ENCODE measurements at places on chromosomes 7 and 10.

- no peak for DNase-seq
Measured at GRCh38 chr10:75531571-75532031, 100.2 kb downstream of the LRMDA start.

DNA sequence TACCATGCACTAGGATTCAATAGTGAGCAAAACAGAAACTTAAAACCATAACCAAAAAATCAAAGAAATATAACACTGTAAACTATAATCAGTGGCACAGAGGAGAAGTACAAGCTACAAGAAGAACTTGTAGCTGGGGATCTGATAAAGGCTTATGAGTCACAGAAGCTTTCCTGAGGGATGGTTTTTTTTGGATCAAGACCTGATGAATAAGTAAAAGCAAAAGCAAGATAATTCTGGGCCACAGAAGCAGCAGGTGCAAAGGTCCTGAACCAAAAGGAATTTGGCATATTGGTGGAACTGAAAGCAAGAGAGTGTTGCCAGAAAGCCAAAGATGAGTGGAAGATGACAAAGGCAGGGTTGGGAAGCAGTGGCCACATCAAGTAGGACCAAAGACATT is 37.4 kb upstream of the BET1 start:
- DNase-seq: no peak

- DNase-seq: no peak
Measured at GRCh38 chr7:151120896-151121295, 34.6 kb downstream of the AGAP3 start.

- no peak for DNase-seq
Measured at GRCh38 chr7:134742688-134743350, 36.6 kb upstream of the CALD1 start.

DNA sequence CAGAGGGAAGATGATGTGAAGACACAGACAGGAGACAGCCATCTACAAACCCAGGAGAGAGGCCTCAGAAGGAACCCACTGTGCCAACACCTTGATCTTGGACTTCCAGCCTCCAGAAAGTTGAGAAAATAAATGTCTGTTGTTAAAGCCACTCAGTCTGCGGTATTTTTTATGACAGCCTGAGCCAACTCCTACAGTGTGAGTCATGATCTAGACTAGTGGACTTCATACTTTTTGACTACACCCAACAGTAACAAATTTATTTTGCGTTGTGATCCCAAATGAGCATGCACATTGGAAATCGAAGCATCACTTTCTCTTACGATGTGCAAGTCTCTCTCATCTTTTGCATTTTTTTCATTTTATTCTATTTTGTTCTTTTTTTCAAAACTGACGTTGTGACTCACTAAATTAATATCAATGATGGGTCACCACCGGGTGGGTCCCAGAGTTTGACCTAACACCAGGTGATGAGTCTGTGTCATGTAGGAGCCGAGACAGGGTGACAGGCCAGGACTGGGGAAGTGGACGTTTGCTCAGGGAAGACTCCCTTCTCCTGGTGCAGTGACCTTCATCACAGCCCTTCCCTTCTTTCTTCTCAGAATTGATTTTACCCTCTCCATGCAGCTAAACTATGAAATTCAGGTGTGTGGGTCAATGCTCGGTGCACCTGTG is 28.9 kb downstream of the PHYH start:
- no peak for DNase-seq

GRCh38 chr10:69742928-69743602 is 58.6 kb upstream of the COL13A1 start:
- no peak for DNase-seq

GRCh38 chr7:136136906-136137454 is 159.8 kb upstream of the MTPN start:
- DNase-seq: no peak

- DNase-seq: no peak
Measured at GRCh38 chr7:116805100-116805544, 57.3 kb upstream of the CAPZA2 start.

DNA sequence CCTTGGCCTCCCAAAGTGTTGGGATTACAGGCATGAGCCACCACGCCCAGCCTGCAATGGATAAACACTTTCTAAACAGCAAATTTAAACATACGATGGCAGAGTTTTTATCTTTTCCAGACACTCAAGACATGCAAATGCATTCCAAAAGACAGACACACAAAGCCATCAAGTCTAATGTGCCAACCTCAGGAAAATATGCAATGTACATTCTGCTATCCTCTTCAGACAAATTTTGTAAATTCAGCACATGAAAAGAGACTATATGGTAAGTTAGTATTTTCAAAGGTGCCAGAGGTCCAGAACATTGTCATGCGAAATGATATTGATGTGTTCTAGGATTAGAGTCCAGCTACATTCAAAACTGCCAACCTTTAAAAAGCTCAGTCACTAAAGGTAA is 19.8 kb downstream of the HACD1 start:
- no peak for DNase-seq

DNA sequence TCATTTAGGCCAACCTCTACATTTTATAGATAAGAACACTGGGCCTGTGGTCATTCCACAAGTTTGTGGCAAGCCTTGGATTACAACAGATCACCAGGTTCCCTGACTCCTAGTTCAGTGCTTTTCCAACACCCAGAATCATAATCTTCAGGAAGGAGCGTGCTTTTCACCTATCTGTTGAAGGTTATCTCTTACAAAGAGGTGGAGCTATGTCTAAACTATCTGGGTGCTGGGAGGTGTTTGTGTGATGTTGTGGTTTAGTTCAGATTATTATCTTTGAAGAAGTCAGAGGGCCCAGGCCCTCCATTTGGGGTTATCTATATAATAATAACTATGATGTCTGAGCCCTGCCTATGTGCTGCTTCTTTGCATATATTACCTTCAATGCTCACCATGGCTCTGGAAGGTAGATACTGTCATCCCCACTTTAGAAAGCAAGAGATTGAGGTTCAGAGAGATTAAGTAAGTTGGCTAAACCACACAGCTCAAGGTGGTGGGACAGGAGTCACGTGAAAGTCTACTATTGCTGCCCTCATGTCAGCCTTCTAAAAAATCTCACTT is 24.0 kb downstream of the IL2RA start:
- DNase-seq: no peak

DNA sequence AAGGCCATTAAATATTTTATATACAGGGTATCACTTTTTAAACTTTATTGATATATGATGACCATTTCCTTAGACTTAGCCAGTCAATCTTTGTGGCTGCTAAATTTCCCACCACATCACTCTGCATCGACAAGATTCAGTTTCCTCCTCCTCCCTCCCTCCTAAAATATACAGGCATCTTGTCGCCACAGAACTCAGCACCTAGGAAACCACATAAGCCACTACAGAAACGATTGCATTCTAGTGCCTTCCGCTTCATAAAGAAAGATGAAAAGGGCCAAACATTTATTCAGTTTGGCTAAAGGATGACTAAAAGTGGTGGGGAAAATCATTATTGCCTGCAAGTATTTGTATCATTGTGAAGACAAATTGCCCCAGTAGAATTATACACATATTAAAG is 30.7 kb downstream of the ERCC6 start:
- DNase-seq: no peak

GRCh38 chr10:87504307-87504639 is 420 bp upstream of the MINPP1 start:
- no peak for DNase-seq

DNA sequence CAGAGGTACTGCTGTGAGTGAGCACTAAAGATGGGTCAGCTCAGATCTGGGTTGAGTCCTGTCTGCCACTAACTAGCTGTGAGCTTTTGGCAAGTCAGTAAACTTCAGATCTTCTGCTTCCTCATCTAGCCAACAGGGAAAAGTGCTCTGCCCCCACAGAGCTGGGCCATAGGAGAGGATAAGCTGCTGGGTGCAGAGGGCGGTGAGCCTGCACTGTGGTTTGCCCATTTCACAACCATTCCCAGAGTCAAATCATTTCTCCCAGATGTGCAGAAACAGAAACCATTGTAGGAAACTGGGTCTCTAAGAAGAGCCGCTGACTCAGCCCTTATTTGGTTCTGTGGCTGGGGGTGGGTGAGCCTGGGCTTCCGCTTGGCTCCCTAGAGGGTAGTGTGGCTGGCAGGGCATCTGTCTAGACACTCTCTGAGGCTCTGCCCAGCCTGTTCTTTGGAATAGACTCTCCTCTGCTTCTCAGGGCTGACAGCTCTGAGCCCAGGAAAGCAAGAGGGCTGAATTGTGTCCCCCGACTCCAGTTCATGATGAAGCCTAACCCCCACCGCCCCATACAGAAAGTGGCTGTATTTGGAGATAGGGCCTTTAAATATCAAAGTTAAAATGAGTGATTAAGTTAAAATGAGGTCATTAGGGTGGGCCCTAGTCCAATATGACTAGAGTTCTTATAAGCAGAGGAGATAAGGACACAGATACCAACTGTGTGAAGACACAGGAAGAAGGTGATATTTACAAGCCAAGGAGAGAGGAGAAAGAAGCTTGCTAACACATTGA is 29.5 kb upstream of the ARHGAP22 start:
- DNase-seq: no peak

GRCh38 chr7:155341463-155341983 is 43.8 kb downstream of the INSIG1 start:
- no peak for DNase-seq

- no peak for DNase-seq
Measured at GRCh38 chr7:50599385-50599784, 34.2 kb upstream of the DDC start.

- no peak for DNase-seq
Measured at GRCh38 chr10:77919713-77920108, 6.8 kb downstream of the DLG5 start.

DNA sequence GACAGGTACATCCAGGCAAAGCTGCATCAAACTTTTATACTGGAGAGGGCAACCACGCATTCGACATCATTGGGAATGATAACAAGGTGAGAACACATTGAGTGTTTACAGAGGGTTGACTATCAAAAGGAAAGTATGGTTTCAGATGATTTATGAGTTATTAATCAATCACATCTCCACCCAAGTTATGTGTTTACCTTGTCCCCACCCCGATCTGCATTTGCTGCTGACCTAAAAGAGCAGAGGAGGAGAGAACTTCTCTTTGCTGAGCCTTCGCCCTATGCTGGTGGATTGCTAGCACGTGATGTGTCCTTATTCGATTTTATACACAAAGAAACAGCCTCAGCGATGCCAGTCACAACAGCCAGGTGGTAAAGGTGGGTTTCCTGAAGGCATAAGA is at the start of gene MSMB:
Gene MSMB, minus strand, starts transcription at position 9 of the 400 bp plus-strand sequence. CDS start 32 bp downstream, outside the sequence.
- DNase-seq: no peak

DNA sequence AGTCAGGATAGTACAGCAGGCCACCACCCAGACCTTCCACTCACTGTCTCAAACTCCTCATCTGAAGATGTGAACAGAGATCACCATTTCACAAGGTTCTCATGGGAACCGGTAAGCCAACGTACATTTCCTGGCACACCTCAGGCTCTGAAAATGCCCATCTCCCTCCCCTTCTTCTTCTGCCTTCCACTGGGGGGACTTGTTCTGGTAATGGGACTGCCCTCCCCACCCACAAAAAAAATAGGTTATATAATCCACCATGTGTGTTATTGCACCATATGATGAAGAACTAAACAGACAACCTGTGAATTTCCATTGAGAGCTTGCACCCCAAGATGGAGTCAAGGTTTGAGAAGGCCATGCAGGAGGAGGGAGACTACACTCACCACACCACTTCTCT is 42.1 kb upstream of the IKZF1 start:
- DNase-seq: no peak

GRCh38 chr10:117546020-117546580 is 3.6 kb downstream of the EMX2 start:
- no peak for DNase-seq

- DNase-seq: no peak
Measured at GRCh38 chr10:88062385-88062784, 199.0 kb downstream of the PTEN start.

DNA sequence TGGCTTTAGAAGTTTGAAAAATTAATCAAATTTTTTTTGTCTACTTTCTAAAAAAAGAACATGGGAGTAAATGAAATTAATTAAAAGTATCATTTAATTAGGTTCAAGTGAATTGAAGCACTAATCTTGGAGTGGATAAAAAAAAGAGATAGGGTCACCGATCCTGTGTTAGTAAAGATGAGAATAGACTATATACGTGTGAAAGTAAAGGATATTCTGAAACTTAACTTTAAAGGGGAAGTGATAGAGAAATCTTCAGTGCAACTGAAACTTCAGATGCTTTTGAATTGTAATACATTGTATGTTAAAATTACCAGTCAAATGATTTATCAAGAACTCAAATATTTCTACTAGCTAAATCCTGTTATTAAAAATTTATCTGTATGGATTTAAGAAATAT is 4.8 kb downstream of the NHLRC2 start:
- DNase-seq: no peak

GRCh38 chr10:32980242-32980557 is 22.2 kb upstream of the ITGB1 start:
- DNase-seq: no peak

- DNase-seq: no peak
Measured at GRCh38 chr10:74544106-74544505, 282.3 kb upstream of the KAT6B start.

DNA sequence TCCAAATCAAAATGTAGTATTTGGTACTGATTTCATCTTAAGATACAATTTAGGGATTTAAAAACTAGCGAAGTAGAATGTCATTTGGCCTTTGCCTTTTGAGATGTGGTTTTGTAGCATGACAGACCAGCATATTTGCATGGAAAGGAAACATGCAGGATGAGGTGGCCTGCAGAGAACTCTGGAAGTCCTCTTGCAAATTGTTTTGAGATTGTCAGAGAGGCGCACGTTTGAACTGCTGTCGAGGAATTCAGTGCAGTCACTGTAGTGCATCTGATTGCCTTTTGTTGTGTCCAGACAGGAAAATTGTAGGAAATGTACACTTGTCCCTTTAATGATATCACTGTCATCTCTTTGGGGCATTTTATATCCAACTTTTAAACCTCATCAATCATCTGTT is 136.7 kb downstream of the CELF2 start:
- no peak for DNase-seq

DNA sequence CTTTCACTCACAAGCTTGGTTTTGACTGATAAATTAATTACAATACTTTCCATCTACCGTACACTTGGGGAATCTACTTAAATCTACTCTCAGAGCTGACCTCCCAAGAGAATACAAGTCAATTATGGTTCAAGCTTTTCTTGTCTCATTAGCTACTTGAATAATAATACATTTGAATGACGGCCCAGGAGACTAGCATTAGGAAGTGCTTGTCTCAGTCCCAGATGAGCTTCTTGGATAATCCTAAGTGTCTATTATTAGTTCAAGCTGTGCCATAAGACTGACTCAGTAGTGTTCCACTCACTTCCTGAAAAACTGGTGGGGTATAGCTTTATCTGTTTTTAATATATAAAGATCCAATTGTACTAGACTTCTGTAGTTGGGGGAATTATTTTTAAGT is 100.2 kb downstream of the GNAT3 start:
- DNase-seq: no peak

- no peak for DNase-seq
Measured at GRCh38 chr10:17735166-17735941, 16.6 kb upstream of the TMEM236 start.

DNA sequence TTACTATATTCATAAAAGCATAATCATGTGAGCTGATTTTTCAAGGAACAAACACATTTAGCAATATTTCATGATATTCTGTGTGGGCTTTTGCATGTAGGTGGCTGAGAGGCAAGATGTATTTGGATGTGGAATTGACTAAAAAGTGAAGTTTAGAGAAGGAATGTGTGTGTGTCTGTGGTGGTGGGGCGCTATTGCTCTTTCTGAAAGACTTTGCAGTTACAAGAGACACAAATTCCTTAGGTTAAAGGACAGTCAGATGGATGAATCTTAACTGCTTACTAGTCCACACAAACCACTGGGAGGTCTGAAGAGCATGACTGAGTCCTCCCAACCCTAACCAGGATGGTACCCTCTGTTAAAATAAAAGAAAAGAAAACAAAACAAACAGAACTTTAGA is 200.1 kb downstream of the SDHAF3 start:
- DNase-seq: no peak

- DNase-seq: no peak
Measured at GRCh38 chr7:158068853-158069252, 518.8 kb downstream of the PTPRN2 start.

Data from activated CD8-positive, alpha-beta memory T cell treated with anti-CD3 and anti-CD28 coated beads for 48 hours (primary cell).